ENCODE measurements at places on chromosomes 2 and 18.

GRCh38 chr2:152686321-152686720, 30.9 kb downstream of the PRPF40A start:
- DNase-seq = no peak

DNA sequence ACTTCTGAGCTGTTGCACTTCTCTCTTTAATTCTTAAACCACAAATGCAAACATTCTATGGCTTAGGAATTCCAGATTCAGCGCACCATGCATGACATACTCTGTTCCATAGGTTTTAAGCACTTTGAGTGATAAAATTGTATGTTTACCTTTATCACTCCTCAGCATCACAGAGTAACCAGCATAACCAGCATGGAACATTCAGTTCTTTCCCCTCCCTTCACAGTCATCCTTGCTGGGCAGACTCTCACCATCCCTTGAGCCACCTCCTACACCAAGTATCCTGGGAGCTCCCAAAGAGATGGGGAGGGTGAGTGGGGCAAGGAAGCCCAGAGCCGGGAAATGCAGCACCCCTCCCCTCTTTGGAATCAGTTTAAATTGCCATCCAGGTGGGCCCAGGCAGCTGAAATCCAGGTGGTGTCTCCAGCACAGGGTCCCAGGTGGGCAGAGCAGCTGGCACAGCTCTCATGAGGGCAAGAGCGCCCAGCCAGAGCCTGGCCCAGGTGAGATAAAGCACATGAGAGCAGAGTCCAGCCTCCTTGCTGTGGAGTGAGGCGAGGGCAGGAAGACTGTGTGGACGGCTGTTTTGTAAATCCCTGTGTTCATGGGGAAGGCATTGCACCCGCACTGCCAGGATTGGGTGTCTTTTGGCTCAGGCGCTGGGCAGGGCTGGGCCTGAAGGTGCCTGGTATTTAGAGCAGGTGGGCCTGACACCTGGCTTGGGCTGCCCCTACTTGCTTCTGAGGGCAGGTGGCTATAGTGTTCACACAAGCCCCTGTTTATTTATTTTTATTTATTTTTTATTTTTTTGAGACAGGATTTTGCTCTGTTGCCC, 36.8 kb downstream of the LAMA3 start:
- no peak for DNase-seq

GRCh38 chr2:68319398-68320117, at the start of gene CNRIP1:
TSS of gene CNRIP1 (minus strand) at chr2:68319949. CDS start at chr2:68319400, 549 bp downstream.
- no peak for DNase-seq

DNA sequence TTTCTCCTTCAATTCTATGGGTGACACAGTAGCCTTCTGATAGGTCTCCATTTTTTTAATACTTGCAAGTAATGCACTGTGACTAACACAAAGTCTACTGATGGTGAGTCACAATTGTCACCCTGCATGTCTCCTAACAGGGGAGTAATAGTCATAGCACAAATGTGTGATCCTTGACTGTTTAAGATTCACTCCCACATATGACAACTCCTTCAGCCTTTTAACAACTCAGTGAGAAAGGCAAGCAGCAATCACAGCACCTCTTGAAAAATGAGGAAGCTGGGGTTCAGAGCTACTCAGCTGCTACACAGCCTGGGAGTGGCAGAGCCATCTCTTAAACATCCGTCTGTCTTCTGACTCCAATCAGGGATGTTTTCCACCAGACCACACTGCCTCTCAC, 63.8 kb downstream of the EHD3 start:
- DNase-seq = no peak

- no peak for DNase-seq
Observed at GRCh38 chr2:37843556-37843955, 81.5 kb upstream of the RMDN2 start.

GRCh38 chr18:75106746-75107145, 102.2 kb downstream of the PTGR3 start:
- DNase-seq = no peak
